ENCODE measurements at places on chromosomes 13 and 19.

GRCh38 chr13:95652821-95653220 lies 8.3 kb upstream of the DZIP1 start:
- no peak for DNase-seq

DNA sequence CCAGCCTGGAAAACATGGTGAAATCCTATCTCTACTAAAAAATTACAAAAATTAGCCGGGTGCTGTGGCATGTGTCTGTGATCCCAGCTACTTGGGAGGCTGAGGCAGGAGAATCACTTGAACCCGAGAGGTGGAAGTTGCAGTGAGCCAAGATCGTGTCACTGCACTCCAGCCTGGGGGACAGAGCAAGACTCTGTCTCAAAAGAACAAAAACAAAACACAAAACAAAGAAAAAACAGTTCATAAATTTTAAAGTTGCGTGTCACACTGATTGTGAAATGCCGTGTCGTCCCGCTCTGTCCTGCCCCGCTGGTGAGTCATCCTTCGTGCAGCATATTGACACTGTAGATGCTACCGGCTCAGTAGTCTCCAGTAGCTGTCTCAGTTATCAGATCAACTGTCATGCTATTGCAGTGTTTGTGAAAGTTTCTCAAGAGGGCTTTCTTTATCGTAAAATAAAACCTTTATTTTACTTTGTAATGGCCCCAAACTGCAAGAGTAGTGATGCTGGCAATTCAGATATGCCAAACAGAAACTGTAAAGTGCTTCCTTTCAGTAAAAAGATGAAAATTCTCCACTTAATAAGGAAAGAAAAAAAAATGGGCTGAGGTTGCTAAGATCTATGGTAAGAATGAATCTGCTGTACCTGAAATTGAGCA lies 36.4 kb upstream of the IGFL1 start:
- no peak for DNase-seq

GRCh38 chr13:77724092-77724491 lies 26.6 kb downstream of the SLAIN1 start:
- DNase-seq: no peak

GRCh38 chr19:13069415-13070359 lies 33.0 kb downstream of the LYL1 start:
- DNase-seq: no peak

DNA sequence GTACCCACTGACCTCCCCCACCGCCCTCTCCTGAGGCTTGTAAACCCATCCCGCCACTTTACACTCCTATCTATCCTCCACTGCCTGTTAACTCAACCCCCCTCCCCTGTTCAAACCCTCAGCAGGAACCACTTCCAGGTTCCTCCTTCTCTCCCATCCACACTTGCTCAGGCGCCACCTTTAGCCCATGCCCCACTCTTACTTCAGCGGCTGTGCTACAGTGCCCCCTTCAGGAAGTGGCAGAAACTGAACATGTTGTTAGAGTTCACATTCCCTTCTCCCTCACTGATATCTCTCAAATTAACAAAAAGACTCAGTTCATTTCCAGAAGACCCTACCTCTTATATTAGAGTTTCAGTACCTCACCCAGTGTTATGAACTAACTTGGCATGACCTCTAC lies 49.4 kb downstream of the ZNF91 start:
- DNase-seq: no peak

DNA sequence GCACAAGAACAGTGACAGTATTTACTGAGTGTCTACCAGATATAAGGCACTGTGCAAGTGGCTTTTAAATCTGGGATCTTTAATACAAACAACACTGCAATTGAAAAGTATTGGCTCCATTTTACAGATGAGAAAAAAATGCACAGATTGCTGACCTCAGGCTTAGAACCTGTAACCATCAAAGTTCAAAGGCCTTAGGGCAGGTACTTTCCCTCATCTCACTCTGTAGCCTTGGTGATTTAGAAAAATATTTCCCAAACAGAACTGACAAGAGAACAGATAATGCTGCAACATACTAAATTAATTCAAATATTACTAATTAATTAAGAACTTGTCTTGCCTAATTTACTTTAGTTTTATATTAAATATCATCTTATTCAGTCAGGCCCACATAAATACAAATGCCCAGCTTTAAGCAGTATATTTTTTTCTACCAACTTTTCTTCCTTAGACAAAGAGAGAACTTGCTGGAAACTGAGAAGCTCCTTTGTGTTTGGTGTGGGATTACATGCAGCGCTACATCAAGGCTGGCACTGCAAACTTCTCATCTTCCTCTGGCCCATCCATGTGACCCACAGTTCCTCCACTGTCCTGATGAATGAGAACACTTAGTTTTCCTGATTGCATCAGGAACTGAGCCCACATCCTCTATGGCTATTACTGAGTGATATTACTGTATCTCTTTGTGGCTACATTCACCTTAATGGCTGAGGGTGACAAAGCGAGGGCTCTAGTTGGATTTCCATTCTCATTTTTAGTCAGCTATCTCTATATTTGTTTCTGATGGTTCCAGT lies 302.1 kb downstream of the ENOX1 start:
- no peak for DNase-seq

DNA sequence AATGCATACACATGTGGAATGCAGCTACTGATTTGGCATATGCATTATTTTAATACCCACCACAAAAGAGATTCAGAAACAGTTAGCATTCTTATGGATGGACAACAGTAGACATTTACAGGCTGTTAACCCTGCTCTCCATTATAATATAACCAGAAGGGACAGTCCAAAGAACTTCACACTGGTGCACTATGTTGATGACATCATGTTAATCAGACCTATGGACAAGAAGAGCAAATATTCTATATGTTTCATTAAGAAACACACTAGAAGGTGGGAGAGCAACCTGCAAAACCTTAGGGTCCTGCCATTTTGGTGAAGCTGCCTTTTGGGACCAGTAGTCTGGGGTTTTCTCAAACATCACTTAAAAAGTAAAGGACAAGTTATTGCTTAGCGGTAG lies 701.3 kb downstream of the UQCRFS1 start:
- DNase-seq: no peak

- DNase-seq: no peak
Measured at GRCh38 chr19:10205636-10206035, 10.9 kb upstream of the DNMT1 start.

GRCh38 chr19:7983286-7983950 lies 22.0 kb downstream of the ELAVL1 start:
- DNase-seq: no peak

GRCh38 chr13:113187263-113187669 lies 21.2 kb downstream of the PCID2 start:
- DNase-seq: no peak

DNA sequence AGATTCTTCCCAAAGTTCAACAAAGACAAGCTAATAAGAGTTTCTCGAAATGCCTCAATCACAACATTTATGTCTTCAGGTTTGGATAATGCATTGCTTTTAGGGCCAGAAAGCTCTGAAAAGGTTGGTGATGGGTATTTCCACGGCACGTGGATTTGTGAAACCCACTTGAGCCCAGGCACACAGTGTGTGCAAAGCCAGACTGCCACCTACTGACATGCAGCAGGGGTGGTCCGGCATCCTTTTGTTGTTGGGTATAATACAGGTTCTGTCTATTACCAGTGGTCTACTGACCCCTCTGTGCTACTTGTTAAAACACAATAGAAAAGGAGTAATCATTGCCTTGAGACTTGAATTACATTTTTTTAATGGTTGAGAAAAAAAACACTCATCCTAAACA lies 225.6 kb downstream of the RAP2A start:
- DNase-seq: no peak

DNA sequence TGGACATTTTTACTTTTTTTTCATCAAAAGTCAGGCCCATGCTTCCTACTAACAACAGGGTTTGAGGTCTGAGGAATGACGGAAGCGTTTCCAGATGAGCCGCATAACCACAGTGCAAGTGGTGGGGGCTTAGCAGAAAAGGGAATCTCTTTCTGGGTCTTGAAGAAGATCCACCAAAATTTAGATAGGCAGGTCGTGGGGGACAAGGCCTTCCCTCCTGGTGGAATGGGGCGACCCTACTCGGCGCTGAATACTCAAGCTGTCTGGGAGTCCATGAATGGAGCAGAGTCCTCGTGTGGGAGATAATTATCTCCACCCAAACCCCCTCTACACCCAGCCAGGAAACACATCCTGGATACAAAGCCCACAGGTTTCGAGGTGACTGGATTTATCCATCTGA lies 36.9 kb downstream of the CARS2 start:
- DNase-seq: no peak

Measured in KG1 (cell line).